ENCODE measurements at places on chromosomes 16 and 17.

DNA sequence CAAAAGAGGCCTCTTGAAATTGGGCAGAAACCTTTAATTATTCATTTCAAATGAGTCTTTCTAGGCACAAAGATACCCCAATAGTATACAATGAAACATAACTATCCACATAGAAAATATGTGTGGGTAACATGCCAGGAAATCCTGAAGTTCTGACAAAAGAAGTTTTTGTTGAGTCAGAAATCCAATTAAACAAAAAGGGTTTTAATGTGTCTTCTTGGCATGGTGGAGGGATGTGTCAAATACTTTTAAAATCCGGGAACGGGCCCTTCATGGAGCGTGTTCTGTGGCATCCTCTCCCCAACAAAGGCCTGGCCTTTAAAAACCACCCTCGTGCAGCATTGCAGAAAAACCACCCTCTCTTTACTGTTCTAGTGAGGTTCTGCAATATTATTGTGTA lies 14.2 kb downstream of the CDRT4 start:
- no peaks in the 10 kb centered on the region for H3K27me3 ChIP-seq
- no peak overlapping the region for H3K4me3 ChIP-seq
- H3K36me3 ChIP-seq, result no peaks in the 10 kb centered on the region
- peak overlapping the region; percentile 64 for H3K27ac ChIP-seq

DNA sequence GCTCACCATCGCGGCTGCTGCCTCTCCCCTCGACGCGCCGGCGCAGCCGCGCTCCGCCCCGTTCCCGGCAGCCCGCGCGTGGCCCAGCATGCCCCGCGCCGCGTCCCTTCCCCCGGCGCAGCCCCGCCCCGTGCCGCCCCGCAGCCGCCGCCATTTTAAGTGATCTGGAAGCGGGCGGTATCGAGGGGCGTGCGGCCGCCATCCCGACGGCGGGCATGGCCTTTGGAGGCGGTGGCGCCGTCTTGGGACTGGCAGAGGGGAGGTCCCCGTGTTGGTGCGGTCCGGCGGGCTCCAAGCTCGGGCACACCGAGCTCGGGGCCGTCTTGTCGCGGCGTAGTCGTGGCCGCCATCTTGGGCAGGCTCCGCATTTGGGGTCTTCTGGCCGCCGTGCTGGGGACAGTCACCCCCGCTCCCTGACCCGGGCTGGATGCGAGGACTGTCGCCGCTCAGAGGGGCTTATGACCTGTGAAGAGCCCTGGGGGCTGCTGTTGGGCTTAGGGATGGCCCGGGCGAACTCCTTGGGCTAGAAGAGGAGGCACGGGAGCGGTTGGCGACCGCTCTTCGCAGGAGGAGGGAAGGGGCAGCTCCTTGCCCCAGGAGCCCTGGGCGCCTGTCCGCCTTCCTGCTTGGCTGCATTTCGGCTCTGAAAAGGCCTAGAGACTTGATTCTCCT lies at the start of gene ELOB:
Gene ELOB (minus strand): TSS at position 50 of the 672 bp plus-strand sequence. CDS start 41 bp downstream, at position 9.
- peak within 1 kb of the TSS; percentile 89 for H3K4me3 ChIP-seq
- peak within 1 kb of the TSS; percentile 98 for H3K27ac ChIP-seq
- peaks cover 31% of the 10 kb centered on the region for H3K36me3 ChIP-seq
- DNase-seq, result peak; percentile 97
- H3K27me3 ChIP-seq, result no peaks in the 10 kb centered on the region

DNA sequence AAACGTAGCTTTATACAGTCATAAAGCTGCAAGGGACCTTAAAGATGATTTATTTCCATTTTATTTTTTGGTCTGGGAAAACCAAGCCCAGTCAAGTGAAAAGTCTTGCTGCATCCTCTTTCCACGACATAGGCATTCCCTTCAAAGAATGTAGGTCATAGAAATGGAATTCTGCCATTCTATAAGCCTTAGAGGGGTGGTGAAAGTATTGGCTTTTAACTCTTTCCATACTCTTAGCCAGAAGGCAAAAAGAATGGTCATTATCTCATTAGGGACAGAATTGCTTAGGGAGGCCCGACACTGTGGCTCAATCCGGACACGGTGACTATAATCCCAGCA lies 7.9 kb upstream of the MSL1 start:
- H3K36me3 ChIP-seq, result no peaks in the 10 kb centered on the region
- DNase-seq, result no peak
- peaks cover 51% of the 10 kb centered on the region for H3K4me1 ChIP-seq
- peak overlapping the region; percentile 96 for H3K27ac ChIP-seq

DNA sequence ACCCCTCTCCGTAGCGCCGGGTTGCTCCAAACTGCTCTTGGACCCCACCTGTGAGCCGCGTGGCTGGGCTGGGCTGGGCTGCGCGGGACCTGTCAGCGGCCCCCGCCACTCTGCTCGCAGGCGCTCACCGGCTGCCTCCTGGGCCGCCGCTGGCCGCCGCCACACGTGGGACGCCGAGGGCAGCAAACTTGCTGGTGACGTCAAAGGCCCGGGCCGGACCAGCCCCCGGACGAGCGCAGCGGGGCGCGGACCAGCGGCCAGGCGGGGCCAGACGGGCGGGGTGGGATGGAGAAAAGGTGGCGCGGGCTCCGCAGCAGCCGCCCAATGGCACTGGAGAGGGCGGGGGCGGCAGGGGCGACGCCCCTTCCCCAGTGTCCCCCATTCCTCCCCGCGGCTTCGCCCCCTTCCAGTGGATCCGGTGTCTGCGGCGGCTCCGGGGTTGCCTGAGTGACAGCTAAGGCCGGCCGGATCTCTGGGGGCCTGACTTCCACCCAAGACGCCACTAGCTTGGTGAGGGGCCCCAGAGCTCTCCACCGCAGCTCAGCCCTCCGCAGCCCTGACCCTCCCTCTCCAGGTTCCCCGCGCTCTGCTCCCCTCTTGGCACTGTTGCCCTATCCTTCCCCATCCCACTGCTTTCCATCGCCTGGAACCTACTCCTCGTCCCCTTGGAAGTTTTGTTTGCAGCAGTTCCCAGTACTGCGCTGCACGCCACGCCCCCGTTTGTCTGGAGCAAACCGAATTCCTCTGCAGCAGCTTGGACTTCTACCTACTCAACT lies at the start of gene HS3ST3A1:
Gene HS3ST3A1 (minus strand): TSS at position 154 of the 776 bp plus-strand sequence. CDS start 800 bp downstream, outside the sequence.
- peak; percentile 65 for DNase-seq
- peaks cover 35% of the 10 kb centered on the region for H3K27me3 ChIP-seq
- H3K27ac ChIP-seq, result peak within 1 kb of the TSS; percentile 52
- H3K4me1 ChIP-seq, result peaks cover 14% of the 10 kb centered on the region
- H3K4me3 ChIP-seq, result peak within 1 kb of the TSS; percentile 54

DNA sequence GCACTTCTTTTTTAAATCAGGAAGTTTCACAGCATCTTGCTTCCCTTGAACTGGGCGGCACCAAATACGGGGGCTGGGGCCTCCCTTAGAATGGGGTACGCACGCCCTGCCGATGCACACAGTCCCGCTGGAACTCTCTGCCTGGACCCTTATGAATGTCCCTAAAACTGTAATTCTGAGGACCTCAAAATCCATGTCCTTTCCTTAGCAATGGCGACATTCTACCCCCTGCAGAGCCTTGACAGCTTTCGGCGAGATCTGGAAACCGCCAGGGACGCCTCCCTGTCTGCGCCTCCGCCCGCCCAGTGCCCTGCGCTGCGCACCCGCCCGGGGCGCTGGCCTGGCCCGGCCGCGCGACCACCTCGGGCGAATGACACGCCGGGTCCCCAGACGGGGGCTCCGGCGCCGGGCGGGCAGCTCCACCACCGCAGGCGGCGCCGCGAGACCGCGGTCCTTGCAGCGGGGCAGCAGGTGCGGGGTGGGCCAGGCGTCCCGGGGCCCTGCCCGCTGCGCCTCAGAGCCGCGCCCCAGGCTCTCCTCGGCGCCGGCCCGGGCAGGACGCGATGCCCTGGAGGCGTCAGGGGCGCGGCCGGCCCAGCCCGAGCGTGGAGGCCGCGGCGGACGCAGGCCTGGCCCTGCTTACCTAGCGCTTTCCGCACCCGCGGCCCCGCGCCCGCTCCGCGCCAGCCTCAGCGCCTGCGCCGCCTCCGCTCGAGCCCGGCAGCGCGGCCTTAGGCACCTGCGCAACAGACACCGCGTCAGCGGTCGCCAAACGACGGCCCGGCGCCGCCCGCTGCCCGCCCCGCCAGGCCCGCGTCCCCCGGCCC lies 548 bp downstream of the HAGH start:
- H3K27ac ChIP-seq, result no peak overlapping the region
- H3K4me1 ChIP-seq, result peaks cover 30% of the 10 kb centered on the region
- peak overlapping the region; percentile 38 for H3K4me3 ChIP-seq
- no peak for DNase-seq
- H3K27me3 ChIP-seq, result no peaks in the 10 kb centered on the region
- H3K36me3 ChIP-seq, result peaks cover 35% of the 10 kb centered on the region

DNA sequence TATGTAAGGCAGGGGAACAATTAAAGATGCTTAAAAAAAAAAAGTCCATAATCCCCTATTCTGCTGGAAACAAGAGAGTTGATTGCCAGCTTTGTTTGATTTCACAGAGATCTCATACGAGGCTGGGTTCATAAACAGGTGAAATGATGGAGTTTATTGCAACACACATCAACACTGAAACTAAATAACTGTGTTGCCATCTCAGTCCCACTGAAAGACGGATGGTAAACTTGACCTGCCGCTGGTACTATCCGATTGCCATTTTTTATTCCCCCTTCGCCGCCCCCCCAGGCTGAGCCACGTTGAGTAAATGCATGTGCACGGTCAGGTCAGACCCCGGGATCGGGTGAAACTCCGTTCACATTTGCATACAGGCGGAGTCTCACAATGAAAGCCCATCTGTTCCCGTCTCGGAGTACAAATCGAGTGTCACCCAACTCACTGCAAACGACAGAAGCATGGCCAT lies 119.2 kb downstream of the SKAP1 start:
- peak; percentile 96 for DNase-seq
- H3K36me3 ChIP-seq, result no peaks in the 10 kb centered on the region
- peak overlapping the region; percentile 19 for H3K4me3 ChIP-seq
- peak overlapping the region; percentile 84 for H3K27ac ChIP-seq

Measured in spinal cord (tissue), 10 donors.